Type B pancreatic cell (in vitro differentiated cells): ENCODE measurements at places on chromosomes 2 and 18. TPM values are rescaled to one million over a fixed set of nuclear protein-coding genes. Genes with fewer than 3 reads are reported as not detected.

DNA sequence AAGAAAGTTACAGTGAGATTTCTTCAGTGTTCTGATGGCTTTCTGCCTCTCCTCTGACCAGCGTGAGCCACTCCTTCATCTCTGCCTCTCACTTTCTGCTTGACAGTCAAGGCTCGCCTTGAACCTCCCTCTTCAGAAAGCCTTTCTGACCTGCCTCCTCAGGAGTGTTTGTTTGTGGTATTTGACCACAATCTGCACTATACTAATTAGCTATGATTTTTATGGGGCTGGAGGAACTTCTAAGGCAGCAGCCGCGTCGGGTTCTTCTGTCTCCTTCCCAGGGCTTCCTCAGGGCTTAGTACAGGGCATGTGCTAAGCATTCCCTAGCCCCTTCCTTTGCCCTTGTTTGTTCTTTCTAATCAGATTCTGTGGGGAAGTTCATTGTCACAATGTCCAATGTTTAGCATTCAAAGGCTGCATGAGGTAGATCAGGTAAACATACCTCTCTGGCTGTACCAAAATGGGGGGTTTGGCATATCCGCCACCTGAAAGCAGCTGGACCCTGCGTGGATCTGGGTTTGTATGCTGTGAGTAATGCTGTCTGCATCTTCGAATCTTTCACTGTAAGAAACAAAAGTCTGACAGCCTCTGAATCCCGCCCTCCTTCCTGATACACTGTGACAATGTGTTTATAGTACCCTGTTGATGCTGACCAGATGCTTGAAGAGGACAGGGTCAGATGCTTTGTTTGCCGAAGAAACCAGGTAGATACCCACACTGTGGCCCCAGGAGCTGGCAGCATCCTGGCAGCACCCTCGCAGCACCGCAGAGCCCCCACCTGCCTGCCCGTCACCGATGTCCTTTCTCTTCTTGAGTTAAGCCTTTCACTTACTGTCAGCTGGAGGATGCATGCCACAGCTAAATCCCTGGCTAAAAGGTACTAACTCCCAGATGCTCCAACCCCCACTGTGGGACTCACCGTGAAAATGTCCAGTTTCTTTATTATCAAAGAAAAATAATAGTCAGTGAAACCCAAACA is 260.8 kb upstream of the HDAC4 start:
- no peak for DNase-seq

DNA sequence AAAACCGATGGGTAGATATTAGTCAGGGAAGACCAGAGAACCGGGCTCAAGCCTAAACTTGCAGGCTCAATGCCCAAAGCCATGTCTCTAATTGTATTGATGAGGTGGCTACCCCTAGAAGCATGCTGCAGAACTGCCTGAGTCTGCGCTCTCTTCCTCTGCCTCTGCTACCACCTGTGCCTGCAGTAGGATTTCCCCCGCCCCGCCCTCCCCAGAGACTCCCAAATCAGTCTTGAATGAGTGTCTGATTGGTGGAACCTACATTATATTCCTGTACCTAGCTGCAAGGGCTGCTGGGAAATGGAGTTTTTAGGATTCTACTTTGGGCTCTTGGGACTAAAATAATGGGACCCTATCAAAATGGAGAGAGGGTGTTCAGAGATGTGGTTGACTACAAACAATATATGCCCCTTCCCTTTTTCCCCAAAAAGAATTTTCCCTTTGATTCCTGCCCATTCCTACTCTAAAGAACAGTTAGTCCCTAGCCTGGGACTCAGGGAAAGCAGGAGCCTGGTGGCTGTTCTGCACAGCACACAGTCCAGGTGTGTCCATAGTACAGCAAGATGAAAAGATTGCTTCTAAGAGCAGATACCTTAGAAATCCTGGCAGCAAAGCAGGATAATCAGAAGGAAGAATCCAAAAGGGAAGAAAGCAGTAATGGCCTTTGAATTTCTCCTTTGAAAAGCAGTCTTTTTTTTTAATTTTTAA is 12.5 kb downstream of the GRP start:
- no peak for DNase-seq

DNA sequence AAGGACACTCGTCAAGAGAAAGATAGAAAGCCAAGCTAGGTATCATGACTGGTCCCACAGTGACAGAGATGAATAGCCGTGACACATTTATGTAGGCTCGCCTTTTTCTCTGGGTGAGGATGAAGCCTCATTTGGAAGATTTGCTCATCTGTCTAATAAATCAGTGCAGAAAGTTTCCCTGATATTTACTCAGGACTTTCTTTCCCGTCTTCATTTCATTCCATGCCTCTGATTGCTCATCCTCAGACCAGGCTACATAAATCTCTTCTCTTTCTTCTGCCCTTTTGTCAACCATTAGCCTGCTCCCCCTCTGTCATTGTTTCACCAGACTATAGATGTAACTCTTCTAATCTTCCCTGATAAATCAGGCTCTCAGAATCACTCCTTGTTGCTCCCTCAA is 361.8 kb upstream of the MEIS1 start:
- no peak for DNase-seq

GRCh38 chr18:21264651-21265050 is 22.6 kb downstream of the GREB1L start:
- no peak for DNase-seq

DNA sequence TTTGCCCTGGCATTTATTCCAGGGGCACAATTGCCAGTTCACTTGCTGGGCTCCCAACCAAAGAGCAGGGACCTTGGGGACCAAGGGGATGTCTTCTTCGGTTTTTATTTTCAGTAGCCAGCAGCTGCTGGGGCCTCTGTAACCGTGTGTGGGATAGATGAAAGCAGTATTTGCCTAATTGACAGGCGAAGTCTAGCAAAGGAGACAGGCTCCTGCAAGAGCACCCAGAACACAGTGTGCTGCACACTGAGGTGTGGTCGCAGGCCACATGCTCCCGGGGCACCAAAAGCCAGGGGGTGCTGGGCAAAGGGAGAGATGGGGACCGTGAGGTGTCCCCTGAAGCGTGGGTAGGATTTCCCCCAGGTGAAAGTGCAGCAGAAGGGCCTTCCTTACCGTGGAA is 5.3 kb downstream of the SAG start:
- no peak for DNase-seq

DNA sequence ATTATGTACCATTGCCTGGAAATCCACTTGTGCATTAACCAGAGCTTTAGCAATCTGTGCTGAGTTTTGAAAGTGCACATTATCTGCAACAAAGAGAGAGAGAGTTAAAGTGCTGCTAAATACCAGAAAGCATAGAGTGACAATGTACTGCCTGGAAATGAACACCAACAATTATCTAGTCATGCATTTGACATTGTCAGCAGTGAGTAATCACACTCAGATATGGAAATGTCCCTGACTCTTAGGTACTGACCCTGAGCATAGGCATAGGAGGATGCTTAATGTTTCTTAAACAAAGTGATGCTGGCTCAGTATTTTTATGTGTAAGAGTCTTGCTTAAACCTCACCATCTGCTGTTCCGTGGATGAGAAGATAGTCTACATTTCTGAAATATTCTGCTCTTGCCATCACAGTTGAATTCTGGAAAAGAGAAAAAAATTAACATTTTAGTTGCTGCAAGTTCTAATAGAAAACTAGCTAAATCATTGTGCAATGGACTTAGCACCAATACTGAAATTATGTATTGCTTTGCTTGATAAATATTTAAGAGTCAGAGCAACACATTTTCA is 20.8 kb upstream of the GCG start:
- no peak for DNase-seq

DNA sequence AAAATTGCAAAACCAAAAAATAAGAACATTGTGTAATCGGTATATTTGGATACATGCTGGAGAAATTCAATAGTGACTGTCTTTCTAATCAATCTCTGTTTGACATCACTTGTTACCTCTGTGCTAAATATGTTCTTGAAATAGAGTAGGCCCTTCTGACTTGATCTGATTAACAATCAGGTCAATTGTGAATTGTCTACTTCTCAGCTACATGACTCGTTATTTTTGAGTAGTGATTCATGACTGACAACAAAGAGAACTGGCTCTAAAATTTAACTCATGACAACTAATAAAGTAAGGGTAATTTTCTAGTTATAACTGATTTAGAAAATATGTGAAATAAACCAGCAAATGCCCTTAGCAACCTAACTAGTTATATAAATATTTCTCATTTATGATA is 312.1 kb downstream of the TMX3 start:
- no peak for DNase-seq

GRCh38 chr18:73683409-73684238 is 464.0 kb downstream of the FBXO15 start:
- DNase-seq = no peak

GRCh38 chr2:151668737-151669136 is 65.5 kb downstream of the NEB start:
- no peak for DNase-seq

GRCh38 chr18:58544616-58545337 is 84.1 kb downstream of the ALPK2 start:
- DNase-seq = no peak

DNA sequence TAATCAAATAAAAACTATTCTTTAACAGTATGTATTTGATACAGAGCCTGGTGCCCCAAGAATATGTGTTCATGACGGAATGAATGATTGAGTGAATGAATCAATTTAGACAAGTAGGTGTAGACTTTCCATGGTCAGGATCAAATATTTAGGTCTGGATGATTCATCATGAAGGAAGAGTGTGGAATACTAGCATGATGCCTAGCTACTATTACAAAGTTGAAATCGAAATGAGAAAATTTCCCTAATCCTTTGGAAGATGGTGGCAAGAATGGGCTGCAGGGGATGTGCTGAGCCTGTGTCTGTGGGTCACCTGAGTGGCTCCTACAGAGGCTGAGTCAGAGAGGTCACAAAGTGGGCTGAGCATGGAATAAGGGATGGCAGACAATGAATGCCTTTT is 3.1 kb upstream of the MALT1 start:
- no peak for DNase-seq

GRCh38 chr2:211599146-211599545 is 939.5 kb downstream of the ERBB4 start:
- no peak for DNase-seq

DNA sequence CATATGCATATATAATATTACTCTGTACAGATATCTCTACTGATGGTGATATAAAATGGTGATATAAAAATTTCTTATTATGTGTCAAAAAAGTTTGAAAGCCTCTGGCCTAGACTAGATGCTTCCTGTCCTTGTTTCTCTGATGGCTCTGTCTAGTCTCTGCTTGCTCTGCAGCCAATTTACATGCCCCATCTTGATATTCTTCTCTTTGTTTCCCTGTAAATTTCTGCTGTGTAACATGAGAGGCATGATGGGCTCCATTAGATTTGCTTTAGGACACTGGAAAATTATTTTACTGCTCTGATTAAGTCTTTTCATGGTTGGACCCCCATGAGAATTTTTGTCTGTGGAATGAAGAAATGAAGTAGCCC is 24.3 kb downstream of the BABAM2 start:
- no peak for DNase-seq

DNA sequence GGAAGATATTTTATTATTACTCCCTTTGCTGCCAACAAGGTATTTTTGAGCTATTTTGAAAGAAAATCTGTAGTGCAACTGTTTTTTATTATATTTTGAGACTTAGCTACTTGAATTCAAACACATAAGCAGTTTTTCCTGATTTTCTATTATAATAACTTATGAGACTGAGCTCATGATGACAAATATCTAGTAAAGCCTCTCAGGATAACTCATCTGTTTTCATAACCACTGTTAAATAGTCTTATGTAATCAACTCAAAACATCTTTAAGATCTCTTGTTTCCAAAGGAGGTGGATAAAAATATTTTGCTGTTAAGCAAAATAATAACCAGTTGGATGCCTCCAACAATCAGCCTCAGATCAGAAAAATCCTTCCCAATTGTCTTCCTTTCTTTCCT is 21.9 kb upstream of the PPP1CB start:
- no peak for DNase-seq

DNA sequence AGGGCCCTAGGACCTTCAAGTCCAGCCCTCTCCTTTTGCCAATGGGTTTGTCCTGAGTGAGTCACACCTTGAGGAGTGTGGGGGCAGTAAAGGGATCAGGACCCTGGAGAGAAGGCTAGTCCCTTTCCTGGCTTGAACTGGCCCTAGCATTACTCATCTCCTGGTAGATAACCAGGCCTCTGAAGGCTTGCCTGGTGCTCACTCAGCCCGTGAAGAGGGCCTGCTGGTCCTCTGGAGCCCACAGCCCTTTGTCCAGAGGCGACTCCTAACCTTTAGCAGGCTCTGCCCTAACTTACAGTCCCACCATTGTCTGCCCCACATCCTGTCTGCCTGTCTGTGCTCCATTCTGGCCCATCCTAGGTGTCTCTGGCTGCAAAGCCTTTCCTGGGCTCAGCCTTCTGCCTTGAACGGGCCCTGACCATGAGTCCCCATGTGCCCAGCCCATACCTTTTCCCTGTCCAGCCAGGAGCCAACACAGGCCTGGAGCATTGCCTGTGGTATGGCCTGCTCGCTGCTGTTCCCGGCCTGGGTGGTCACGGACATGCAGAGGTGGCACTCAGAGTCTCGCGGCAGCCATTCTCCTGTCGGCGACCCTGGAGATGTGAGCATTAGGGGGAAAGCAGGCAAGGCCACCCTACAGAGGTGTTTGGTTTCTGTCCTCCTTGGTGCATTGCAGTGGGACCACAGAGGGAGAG is 5.0 kb downstream of the SFTPB start:
- DNase-seq = no peak

DNA sequence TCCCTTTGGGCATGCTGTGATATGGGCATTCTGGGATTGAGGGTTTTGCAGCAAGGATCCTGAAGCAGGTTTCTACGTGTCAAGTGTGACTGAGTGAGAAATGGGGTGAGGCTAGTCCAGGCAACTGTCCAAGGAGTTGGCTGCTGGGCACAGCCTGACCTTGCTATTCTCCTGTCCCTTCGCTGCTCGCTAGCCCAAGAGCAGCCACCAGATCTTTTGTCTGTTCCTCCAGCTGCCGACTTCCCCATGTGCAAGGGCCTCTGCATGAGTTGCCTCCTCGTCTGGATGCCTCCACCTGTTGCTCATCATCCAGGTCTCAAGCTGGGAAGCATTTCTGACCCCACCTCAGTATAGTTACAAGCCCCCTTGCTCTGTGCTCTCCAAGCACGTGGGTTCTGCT is 71.1 kb downstream of the DYSF start:
- no peak for DNase-seq

GRCh38 chr2:159605441-159606178 is 10.7 kb downstream of the BAZ2B start:
- DNase-seq = no peak

- DNase-seq = no peak
Measured at GRCh38 chr18:58502628-58503027, 126.3 kb downstream of the ALPK2 start.

GRCh38 chr18:56651771-56652092 is 573 bp downstream of the WDR7 start:
- no peak for DNase-seq

Gene SULT1C4
- total RNA-seq = 3.5 and 27.5 TPM in 2 replicates

Gene MIB1
- 43.4 and 65.7 TPM in 2 replicates for total RNA-seq

Gene ACADL
- 1.7 and 2.1 TPM in 2 replicates for total RNA-seq

Gene PLB1
- 1.9 and 3.4 TPM in 2 replicates for total RNA-seq

Gene MC5R
- total RNA-seq = not detected in 2 replicates

Gene RFTN2
- total RNA-seq = 0.07 and 14.9 TPM in 2 replicates

Gene UPP2
- total RNA-seq = not detected in 2 replicates

Gene MRPS5
- 67.6 and 70.2 TPM in 2 replicates for total RNA-seq

Gene AAMP
- 82.2 and 97.8 TPM in 2 replicates for total RNA-seq

Gene EDAR
- 4.8 and 5.1 TPM in 2 replicates for total RNA-seq
